Fibroblast of the conjunctiva (primary cell): ENCODE measurements at places on chromosomes 11 and 22.

GRCh38 chr11:77244277-77245027 lies 57.0 kb downstream of the GDPD4 start:
- DNase-seq, result peak; percentile 41

DNA sequence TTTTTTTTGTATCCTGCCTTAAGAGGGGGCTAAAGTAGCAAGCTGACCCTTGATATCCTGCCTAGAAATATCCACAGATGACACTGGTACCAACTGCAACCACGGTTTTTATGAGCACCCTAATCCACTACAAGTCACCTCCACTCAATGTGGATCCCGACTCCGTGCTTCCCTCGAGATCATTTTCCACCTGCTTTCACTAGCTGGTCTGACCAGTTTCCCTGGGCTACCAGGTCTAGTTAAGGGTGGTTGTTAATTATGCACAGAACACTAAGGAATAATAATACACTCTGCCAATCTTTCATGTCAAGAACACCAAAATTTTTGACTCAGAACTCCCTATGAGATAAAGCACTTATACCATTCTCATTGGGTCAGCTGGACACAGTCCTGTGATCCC lies 82.3 kb downstream of the ABTB2 start:
- no peak for DNase-seq

DNA sequence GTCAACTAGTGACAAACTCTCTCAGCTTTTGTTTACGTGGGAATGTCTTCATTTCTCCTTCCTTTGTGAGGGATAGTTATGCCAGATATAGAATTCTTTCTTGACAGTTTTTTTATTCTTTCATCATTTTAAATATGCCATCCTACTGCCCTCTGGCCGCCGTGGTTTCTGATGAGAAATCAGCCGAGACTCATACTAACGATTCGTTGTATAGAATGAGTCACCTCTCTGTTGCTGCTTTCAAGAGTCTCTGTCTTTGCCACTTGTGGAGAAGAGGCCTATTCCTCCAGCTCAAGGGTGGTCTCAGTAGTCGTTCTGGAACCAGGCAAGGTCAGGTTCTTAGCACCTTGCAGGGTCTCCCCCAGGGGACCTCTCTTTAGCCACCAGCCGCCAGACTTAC lies 8.0 kb downstream of the MYO7A start:
- no peak for DNase-seq

GRCh38 chr11:19984048-19984742 lies 176.1 kb downstream of the DBX1 start:
- DNase-seq, result no peak

DNA sequence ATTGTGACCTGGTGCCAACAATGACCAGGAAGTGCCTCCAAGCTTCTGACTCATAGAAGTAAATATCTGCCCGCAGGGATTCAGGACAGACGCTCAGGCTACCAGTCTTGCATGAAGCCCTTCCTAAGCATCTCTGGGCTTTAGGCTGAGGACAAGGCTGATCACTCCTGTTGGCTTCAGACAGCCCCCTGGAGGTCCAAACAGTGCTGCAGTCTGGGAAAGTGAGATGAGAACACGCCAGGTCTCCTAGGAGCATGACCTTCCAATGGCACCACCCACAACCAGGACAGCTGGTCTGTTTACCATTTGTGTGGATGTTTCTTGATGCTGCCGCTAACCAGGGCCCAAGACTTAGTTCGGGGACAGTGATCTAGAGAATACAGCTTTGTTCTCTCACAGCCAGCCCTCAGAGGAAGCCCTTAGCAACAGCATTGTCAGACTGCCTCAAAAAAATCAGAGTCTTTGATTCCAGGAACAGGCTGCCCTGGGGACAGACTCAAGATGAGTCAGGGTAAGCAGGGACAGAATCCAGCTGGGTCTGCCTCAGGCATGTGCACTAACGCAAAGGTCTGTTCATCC lies 111.2 kb downstream of the ZNF280B start:
- no peak for DNase-seq

DNA sequence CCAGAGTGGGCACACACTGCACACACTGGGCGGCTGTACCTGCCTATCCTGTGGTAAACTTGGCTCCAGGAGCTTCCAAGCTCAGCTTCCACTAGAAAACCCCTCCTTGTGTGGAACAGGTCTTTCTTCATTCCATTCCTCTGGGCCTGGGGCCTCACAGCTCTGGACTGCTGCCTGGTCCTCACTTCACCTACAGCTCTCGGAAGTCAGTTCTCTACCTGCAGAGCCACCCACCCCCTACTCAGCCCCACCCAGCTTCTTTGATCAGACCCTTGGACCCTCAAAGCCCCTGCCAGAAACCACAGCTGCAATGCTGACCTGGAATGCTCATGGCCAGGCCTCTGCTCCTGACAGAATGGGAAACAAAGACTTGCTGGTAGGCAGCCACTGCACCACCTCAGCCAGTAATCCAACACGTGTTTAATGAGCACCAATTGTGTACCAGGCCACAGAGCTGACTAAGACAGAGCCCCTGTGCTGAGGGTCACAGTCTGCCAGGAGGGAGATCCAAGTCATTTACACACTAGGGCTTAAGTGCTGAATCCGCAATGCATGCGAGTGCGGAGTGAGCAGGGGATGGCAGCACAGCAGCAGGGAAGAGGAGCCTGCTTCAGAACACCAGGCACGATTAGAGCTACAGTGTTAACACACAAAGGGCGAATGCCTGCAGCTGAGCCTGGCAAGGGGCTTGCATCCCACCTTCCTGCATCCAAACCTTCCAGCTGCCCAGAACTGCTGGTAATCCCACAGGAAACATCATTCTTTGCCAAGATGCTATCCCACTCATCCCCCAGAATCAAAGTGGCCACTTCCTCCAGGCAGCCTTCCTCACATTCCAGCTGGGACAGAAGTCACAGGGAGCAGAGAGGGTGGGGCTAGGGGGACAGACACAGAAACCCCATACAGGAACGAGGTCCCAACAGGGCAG lies 4.6 kb downstream of the GNB1L start:
- no peak for DNase-seq

GRCh38 chr11:123904932-123905331 lies 3.0 kb downstream of the OR8D4 start:
- DNase-seq, result no peak

DNA sequence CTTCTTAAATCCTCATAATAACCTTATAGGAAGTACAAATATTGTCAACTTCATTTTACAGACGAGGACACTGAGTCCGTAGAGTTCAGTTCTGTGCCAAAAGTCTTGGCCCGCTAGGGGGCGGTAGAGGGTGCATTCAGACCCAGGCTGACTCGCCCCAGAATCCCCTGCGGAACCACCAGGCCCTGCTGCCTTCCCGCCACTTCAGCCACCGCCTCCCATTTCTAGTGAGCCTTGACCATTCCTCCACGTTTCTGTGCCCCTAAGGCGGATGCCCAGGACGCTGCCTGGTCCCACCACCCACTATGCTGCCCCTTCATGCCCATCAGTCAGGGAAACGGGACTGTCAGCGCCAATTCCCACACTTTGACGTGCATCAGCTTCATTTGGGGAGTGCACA lies 19.1 kb downstream of the SYT13 start:
- no peak for DNase-seq

DNA sequence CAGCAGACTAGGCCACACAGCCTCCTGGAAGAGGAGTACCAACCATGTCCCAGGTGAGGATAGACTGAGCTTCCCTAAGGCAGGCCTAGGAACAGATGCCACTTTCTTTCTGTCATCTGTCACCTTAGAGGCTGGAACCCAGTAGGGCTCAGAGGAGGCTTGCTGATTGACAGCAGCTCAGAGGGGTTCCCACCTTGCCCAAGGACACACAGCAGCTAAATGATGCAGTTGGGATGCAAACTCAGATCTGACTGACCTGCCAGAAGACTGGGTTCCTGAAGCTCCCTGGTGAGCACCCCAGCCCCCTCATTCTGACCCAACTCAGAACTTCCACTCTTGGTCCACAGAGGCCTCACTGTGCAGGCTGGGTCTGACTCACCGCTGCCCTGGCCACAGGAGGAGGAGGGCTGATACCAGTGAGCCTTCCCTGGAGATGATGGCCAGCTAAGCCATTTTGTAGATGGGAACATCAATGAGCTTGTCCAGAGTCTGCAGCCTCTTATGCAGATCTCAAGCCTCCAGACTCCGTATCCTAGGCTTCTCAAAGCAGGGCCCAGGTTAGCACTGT lies 14.0 kb downstream of the CAPN5 start:
- DNase-seq, result no peak

DNA sequence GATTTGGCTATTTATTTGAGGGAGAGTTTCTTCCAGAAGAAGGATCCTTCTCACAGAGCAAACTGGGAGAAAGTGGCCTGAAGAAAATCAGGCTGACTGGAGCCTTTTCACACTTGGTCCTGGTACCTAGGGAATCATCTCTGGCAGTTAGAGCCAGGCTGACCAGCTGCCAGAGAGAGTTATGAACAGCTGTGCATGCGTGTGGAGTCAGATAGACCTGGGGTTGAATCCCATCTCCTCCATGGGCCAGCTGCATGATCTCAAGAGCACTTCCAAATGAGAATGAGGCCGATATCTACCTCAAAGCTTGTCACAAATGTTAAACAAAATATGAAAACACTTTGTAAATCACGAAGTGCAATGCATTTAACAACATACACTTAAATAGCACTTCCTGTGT lies 390.0 kb downstream of the TENM4 start:
- DNase-seq, result no peak
